ENCODE measurements at places on chromosomes 6 and 20. TPM values are rescaled to one million over a fixed set of nuclear protein-coding genes. Genes with fewer than 3 reads are reported as not detected.
A peak's percentile ranks its signal among the peaks of the same experiment; 100 is the strongest.

COL21A1 gene
- not detected for total RNA-seq

DNA sequence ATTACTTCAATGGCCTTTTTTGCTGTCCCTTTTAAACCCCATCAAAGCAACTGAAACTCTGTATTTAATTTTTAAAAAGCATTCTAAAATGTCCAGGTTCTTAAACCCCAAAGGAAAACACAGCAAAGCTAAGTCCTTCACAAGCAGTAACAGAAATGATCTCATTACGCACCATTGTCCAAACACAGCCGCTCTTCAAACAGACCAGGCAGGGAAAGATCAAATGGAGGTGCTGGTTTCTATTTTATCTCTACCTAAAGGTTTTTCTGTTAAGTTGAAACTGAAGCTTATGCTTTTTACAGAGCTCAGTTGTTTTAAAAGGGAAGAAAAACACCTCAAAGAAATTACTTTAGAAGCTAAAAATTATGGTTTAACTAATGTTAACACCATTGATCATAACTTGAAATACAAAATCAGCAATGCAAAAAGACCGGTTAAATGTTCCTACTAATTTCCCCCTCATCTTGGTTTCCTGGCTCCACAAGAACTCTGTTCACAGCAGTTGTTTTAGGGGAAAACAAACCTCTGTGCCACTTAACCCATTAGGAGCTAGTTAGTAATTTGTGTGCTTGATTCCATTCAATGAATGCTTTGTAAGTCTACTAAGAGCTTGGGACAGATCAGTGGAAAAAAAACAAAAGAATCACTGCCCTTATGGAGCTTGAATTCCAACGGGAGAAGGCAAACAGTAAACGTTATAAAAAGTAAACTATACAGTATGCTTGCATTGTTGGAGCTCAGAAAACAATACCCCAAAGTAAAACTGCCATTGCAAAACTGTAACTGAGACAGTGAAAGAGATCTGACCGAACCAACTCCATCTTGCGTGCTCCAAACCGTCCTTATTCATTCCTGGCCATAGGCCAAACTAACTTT is 87.4 kb downstream of the CD24 start:
- no peak for DNase-seq

DNA sequence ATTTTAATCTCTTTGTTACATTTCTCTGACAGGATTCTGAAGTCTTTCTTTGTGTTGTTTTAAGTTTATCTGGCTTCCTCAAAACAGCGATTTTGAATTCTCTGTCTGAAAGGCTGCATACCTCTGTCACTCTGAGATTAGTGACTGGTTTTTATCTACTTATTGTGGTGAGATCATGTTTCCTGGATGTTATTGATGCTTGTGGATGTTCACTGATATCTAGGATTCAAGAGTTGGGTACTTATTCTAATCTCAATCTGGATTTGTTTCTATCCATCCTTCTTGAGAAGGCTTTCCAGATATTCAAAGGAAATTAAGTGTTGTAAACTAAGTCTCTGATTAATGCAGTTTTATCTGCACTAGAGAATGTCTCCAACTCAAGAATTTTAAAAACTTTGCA is 1076.1 kb upstream of the ADGRB3 start:
- DNase-seq: no peak

GRCh38 chr6:54185885-54186284 is 74.6 kb downstream of the MLIP start:
- no peak for DNase-seq

DNA sequence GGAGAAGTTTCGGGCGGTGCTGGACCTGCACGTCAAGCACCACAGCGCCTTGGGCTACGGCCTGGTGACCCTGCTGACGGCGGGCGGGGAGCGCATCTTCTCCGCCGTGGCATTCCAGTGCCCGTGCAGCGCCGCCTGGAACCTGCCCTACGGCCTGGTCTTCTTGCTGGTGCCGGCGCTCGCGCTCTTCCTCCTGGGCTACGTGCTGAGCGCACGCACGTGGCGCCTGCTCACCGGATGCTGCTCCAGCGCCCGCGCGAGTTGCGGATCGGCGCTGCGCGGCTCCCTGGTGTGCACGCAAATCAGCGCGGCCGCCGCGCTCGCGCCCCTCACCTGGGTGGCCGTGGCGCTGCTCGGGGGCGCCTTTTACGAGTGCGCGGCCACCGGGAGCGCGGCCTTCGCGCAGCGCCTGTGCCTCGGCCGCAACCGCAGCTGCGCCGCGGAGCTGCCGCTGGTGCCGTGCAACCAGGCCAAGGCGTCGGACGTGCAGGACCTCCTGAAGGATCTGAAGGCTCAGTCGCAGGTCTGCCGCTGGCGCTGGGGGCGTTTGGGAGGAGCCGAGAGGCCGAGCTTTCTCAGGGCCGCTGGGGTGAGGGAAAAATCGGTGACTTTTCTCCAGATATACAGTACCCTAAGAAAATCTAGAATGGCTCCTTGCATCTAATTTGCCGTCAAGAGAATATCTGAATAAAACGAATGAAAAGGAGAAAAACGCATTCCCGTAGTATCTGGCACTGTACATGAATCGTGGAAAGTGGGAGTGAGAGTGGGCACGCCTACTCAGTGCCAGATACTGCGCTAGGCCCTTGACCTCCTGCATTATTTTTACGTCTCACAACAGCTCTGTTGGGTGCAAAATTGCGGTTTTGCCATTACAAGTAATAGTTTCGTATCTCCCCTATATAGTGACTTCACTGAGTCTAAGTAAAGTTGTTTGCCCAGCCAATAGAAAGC is 1.0 kb downstream of the CALHM6 start:
- DNase-seq: no peak

TREML4 gene
- not detected for total RNA-seq

BPIFB1 gene
- not detected for total RNA-seq

DNA sequence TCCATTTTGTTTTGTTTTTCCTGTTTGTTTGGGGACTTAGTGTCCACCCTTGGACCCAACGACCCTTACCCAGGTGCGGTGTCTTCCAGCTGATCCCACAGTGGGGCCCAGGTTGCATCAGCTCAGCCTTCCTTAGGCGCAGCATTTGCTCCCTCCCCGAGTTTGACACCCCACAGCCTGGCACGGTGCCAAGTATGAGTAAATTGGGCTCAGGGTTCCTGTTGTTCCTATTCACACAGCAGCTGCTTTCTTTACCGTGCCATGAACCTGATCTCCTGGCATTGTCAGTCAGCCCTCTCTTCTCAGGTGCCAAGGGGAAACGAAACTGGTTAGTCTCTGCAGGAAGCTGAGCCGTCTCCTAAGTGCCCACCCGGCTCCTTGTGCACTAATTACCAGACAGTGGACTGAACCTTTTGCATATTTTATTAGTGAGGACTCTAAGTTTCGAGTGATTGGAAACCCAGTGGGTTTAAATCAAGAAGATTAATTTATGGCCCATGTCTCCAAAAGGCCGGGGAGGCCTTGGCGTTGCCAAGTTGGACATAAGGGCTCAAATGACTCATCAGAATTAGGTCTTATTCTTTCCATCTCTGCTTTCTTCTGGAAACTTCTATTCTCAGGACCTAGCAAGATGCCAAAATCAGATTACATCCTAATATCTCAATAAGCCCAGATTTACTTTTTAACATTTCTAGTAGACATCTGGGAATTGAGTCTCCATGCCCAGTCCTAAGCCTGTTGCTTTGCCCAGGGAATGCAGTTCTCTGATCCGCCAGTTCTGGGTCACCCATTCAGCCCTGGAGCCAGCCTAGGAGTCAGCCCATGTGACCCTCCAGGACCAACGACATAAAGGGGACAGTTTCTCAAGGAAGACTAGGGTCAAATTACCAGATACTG is 68.8 kb downstream of the TSHZ2 start:
- no peak for DNase-seq

- no peak for DNase-seq
These were observed 42.8 kb upstream of the RALGAPA2 start for GRCh38 chr20:20755231-20755630.

DNA sequence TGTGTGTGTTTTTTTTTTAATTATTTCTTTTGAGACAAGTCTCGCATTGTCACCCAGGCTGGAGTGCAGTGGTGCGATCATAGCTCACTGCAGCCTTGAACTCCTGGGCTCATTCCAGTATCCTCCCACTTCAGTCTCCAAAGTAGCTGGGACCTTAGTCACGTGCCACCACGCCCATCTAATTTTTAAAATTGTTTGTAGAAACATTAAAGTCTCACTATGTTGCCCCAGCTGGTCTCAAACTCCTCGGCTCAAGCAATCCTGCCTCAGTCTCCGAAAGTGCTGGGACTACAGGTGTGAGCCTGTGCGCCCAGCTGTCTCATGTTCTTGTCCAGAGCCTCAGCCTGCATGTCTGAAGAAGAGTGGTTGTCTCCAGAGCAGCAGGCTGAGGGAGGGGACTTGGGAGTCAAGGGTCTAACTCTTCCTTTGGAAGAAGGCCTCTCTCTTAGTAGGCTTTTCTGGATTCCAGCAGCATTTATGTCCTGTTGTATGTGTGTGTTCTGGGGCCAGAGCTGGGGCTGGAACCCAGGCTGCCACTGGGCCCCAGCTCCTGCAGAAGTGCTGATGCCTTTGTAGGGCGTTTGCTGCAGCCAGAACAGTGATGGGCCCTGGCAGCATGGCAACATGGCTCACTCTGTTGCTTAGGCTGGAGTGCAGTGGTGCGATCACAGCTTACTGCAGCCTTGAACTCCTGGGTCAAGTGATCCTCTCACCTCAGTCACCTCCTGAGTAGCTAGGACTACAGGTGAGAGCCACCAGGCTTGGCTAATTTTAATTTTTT is 5.4 kb downstream of the DNMT3B start:
- no peak for DNase-seq

DNA sequence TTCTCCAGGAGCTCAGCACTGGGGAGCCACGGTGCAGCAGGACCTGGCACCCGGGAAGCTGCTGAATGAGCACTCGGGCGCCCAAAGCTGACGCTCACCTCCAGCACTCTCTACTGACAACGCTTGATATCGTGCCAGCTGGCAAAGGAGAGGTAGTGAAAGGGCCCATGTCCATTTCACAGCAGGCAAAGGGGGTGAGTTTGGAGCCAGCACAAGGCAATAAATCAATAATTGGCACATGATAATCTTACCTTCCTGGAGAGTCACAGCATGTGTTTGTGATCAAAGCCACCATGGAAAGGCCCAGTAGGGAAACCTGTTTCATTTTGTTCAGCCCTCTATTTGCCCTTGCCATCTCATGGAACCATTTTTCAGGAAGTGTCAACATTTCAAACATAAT is 23.3 kb upstream of the SMIM26 start:
- DNase-seq: no peak

DNA sequence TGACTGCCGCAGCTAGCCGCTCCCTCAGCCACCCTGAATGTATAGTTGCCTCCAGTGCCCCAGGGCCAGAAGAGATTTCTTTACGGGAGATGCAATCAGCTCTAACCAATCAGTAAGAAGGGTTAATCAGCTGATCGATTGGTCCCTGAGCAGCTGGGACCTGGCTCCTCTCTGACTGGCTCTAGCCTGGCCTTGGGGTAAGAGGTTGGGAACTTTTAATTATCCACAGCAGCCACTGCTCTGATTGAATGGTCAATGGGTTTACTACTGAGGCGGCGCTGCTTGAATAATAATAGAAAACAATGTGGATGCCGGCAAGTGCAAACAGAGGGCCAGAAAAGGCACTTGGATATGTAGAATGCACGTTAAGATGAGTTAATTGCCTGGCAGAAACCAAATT is 99.8 kb downstream of the TFAP2A start:
- no peak for DNase-seq

GRCh38 chr6:24330137-24330732 is 27.6 kb downstream of the DCDC2 start:
- no peak for DNase-seq

- DNase-seq: no peak
These were observed 146.1 kb downstream of the TTLL2 start for GRCh38 chr6:167470836-167471547.

DNA sequence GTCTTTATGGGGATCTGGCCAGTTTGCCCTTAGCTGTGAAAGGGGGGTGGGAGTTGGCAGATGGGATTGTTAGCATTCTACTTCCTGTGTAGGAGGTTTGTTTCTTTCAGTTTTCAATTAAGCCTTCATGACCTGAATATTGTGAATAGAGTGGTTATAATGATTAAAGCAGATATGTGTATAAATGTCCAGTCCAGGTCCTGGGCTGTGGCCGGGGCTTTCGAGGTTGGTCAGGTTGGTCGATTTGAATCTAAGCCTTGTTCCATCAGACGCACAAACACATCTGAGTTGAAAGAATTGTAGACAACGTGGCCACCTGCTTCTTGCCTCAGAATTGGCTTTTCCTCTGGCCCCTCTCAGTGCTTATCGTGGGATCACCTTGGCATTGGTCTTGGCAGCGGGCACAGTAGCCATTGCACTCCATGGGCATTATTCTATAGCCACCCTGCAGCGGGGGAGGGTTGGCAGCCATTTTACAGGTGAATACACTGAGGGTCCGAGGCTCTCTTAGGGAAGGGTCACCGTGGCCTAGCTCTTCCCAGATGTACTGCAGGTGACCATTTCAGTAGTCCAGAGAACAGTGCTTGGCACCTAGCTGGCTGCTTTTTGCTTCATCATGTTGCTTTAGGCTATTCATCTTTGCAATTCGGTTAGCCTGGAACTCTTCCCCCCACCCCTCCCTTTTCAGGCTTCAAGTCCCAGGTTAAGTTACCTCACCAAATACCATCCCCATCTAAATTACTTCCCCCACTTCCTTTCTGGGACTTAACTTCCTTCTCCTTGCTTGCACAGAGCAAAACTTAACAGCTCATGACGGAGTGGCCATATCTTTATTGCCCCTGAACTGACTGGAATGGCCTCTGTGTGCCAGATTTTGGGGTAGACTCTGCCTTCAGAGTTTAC is 1.1 kb downstream of the RNF114 start:
- no peak for DNase-seq

MOCS1 gene
- total RNA-seq: 4.4 TPM

- peak; percentile 18 for DNase-seq
These were observed 802 bp downstream of the HDAC2 start for GRCh38 chr6:113969888-113970804.

- DNase-seq: no peak
These were observed 218.4 kb downstream of the MAFB start for GRCh38 chr20:40470445-40471260.

DNA sequence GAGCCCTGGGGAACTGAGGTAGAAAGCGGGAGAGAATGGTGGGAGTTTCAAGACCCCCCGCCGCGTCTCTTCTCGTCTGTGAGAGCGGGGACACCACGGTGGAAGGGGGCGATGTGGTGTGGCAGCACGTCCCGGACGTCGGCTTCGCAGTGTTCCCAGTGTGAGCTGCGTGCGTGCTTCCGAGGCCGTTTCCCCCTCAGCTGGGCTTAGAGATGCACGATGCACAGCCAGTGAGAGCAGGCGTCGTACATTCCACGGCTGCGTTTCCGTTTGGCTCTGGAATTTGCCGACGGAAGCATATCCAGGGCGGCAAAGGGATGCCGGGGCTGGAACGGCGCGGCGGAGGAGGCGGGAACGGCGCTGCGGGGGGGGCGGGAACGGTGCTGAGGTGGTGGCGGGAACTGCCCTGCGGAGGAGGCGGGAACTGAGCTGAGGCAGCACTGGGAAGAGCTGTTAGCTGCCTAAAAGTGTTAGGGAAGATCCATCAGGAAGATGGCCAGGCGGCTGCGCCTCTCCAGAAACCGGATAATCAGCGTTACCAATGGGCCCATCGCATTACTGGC is 37.7 kb downstream of the KIF25 start:
- DNase-seq: no peak

- no peak for DNase-seq
These were observed 8.8 kb downstream of the RANBP9 start for GRCh38 chr6:13702809-13703302.

TBX18 gene
- total RNA-seq: not detected

SPATS1 gene
- total RNA-seq: not detected

GRCh38 chr6:143507358-143508145 is 4.0 kb downstream of the FUCA2 start:
- DNase-seq: no peak

HNF4A gene
- total RNA-seq: not detected

GRCh38 chr20:33838035-33838864 is 27.1 kb downstream of the CHMP4B start:
- no peak for DNase-seq

FERMT1 gene
- 7.0 TPM for total RNA-seq

GRCh38 chr6:168968228-168968627 is 285.4 kb downstream of the THBS2 start:
- peak; percentile 39 for DNase-seq

Measured in A172 (cell line).